ENCODE measurements at places on chromosomes 3 and 15. TPM values are rescaled to one million over a fixed set of nuclear protein-coding genes. Genes with fewer than 3 reads are reported as not detected.

Gene DCP1A
- 15.8 TPM for total RNA-seq

- DNase-seq = peak; percentile 30
Observed at GRCh38 chr3:140292170-140292569, 357.2 kb downstream of the CLSTN2 start.

GRCh38 chr3:106010829-106011228 lies 142.0 kb upstream of the CBLB start:
- no peak for DNase-seq

GRCh38 chr3:149449182-149449581 lies 25.3 kb upstream of the TM4SF4 start:
- DNase-seq = no peak

DNA sequence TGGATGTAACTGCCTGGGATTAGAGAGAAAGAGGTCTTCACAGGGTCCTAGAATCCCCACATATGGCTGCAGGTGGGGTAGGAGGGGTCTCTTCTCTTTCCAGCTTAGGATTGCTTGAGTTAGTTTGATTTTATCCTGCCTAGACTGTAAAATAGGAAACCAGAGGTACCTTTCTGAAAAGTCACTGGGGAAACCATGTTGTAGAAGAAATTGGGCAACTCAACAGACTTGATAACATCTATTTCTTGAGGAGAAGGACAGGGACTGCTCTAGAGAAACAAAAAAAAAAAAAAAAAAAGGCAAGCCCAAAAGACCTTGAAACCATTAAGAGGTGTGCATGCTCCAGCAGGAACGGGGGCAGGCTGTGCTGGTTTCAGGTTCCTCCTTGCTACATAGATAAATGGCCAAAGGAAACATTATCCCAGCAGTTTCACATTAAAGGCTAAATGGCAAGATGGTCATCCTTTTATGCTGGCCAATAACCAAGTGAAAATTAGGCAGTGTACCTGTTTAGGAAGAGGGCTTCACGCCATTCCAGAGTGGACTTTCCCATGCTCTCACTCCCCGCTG lies 116.1 kb downstream of the ALDH1A2 start:
- DNase-seq = no peak

Gene NEIL1
- 11.1 TPM for total RNA-seq
